ENCODE measurements at places on chromosomes 4 and X.

DNA sequence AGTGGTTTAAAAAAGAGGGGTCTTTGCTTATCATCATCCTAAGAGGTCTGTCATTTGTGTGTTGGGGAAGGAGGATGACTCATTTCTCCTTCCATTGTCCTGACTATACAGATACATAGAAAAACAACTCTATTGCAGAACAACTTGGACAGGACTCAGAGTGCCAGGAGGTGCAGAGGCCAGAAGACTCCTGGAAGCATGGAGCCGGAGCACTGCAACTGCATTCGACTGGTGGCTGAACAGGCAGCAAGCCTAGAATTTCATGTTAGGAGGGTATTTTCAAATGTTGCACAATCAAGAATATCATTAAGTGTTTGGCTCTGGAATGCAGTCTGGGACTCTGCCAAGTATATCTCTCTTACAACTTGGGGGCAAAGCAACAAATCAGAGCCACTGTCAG, 35.0 kb upstream of the MAML3 start:
- DNase-seq = peak; percentile 96

DNA sequence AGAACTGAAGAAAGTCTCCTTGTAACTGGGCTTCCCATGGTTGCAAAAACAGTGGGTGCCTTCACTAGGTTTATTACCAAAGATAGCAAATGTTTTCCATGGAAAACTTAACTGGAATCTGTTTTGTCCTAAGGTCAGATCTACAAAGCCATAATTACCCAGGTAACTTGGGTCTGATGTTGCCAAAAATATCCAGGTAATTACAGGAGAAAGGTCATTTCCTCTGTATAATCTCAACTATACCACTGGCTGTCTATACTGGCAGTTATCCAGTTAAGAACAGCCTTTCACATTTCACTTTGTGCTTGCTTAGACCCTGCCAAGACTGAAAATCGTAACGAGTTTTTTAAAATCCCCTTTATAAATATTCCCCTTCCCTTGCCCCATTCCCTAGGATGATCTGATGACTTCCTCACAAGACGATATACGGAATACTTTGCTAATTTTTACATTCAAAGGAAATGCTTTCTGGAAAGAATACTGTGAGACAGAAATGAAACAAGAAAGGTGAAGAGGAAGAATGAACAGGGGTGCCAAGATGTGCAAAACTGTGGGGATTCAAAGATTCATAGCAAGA, 105.5 kb downstream of the MAML3 start:
- no peak for DNase-seq

DNA sequence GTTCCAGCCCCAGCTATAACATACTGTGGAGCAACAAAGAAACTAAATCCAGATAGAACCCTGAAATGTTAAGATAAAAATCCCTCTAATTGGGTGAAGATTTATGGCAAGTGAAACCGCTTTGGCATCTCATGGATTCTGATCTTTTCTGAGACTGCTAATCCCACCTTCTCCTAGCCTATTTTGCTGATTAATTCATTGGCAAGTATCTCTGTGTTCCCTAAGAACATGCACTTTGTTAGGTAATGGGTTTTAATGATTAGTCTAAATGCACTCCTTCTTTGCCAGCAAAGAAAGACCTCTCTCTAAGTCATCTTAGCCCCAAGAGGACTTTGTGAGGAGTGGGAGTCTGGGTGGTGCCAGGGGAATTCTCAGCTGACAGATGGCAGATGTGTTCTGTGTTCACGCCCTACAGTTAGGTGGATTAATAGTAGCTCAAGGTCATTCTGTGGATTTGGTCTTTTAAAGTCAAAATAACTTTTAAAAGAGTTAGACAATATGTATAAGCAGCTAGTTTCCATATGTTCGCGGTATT, 171.3 kb downstream of the UNC5C start:
- DNase-seq = no peak

DNA sequence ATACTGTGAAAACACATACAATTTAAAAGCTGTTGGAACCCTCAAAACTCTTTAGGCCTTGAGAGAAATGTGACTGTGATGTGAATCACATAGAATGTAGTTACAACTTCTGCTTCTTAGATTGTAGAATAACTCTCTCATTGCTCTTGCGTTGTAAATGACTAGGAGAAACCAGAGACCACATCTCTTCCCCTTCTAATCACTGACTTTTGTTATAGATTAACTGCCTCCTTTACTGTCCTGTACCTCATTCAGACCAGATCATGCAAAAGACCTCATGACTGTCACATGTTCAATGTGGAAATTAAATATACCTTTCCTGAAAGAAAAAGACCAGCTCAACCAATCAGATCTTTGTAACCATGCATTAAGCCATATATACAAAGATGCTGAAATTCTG, 43.2 kb upstream of the NEIL3 start:
- DNase-seq = no peak

DNA sequence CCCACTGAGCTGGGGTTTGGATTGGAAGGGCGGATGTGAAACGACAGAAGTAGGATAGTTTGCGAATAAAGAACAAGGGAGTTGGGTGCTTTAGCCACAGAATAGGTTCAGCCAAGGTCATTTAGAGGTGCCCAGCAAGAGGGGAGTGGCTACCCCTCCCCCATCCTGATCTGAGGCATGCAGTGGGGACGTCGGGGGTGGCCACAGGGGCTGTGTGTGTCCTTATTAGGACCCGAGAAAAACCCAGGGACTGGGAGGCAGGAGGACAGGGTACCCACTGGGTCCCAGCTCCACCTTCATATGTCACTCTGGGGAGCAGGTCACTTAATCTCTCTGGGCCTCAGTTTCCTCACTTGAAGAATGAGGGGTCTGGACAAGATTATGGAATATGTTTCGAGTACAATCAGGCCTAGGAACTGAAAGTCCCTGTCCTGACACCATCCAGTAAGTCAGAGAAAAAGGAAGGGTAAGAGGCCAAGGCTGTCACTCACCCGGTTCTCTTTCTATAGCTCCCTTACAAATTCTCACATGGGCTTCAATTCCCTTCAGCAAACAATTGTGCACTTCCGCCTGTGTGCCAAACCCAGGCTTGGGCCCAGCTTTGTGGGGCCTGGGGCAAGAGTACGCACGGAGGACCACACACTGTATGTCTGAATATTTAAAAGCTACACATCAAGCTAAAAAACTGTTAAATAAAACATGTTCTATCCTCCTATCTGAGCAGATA, 4.2 kb upstream of the NYX start:
- peak; percentile 33 for DNase-seq

GRCh38 chr4:121353213-121353612, 27.6 kb downstream of the QRFPR start:
- DNase-seq = no peak

- peak; percentile 29 for DNase-seq
Measured at GRCh38 chrX:115584696-115585095, 23.7 kb downstream of the PLS3 start.

DNA sequence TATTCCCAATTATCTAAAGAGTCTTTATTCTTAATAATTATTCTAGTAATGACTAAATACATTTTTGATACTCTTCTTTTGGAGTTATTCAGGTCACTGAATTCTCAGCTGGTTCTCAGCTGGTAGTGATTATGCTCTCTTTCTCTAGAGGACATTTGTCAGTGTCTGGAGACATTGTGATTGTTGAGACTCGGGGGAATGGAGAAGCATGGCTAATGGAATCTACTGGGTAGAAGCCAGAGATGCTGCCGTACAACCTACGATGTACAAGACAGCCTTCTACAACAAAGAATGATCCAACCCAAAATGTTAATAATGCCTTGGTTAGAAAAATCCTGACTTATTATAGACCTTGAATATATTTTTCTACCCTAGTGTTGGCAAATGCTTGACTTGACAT, 149.2 kb upstream of the ANKRD50 start:
- DNase-seq = no peak

- peak; percentile 36 for DNase-seq
Measured at GRCh38 chrX:108735679-108736508, 469 bp downstream of the IRS4 start.

- no peak for DNase-seq
Measured at GRCh38 chrX:140099221-140099620, 133.9 kb upstream of the CXorf66 start.

- peak; percentile 62 for DNase-seq
Measured at GRCh38 chrX:15973946-15974345, 119.3 kb upstream of the AP1S2 start.

- no peak for DNase-seq
Measured at GRCh38 chrX:118717678-118718391, 9.6 kb upstream of the IL13RA1 start.

DNA sequence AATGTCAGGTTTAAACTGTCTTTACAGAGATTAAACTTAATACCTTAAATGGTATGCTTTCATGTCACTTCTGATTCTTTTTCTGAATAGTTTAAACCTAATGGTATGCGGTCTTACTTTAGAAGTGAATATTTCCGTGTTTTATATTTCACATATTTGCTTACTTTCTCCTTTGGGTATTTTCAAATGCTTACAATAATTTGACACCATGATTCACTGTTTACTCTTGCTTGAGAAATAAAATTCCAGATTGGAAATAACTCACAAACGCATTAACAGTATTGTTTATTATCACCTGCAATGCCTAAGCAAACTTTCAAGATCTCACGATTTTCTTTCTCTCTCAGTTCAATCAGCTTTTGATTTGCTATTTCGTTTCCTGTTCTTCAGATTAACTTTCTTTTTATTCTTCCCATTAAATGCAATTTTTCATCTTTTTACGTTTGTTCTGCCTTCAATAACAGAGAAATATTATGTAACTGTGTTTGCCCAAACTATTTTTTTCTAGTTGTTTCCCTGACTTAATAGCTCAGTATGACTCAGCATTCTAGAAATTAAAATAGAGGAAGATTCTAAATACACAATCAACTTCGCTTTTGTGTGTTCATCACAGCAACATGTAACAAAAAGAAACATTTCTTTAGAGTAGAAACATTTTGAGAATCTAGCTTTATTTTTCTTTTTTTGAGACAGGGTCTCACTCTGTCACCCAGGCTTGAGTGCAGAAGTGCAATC, 955.5 kb upstream of the PRKX start:
- DNase-seq = no peak

GRCh38 chr4:146132445-146132844, 43.1 kb upstream of the LSM6 start:
- no peak for DNase-seq

DNA sequence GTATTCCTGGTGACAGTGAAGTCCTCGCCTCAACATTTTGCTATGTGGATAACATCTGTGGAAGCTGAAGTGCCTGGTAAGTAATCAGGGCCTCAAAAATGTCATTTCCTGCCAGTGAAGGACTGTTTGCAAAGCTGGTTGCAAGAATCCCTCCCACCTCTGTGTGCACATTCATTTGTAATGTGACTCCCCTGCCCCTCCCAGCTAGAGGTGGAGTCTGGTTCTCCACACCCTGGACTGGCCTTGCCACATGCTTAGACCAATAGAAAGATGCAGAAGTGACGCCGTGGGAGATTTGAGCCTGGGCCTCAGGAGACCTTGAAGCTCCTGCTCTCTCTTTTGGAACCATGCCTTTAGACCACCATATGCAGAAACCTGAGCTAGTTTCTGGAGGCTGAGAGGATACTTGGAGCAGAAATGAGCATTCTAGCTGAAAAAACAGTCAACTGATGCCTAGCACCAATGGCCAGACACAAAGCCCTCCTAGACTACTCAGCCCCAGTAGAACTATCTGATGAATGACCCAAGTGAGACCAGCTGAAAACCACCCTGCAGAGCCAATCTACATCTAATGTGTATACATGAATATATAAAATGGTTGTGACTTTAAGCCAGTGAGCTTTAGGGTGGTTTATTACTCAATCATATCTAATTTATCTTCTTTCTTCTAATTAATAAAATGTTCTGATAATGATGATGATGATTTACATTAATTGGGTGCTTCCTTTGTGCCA, 47.8 kb upstream of the CRMP1 start:
- DNase-seq = peak; percentile 46

GRCh38 chr4:89008166-89008565, 48.8 kb downstream of the FAM13A start:
- DNase-seq = no peak

- no peak for DNase-seq
Measured at GRCh38 chrX:14022019-14022418, 7.7 kb downstream of the GEMIN8 start.

GRCh38 chrX:105126201-105126600, 94.3 kb downstream of the TEX13A start:
- DNase-seq = no peak

GRCh38 chrX:39161611-39162255, 360.5 kb downstream of the MID1IP1 start:
- no peak for DNase-seq

DNA sequence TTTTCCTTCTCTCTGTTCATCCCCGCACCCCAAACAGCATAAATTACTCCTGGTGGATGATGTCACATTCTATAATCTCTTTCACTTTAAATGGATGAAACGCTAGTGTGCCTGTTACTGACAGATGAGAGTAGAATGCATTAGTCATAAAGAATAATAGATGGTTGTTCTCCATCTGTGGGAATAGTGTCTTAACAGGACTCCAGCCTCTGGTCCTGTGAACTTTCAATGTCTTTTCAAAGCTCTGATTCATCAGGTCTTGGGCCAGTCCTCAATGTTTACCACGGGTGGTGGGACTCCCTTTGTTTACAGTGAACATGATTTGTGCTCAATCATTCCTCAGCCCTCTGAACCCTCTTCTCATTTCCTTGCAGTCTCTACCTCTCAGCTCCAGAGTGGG, 182.6 kb downstream of the GABRB1 start:
- no peak for DNase-seq

DNA sequence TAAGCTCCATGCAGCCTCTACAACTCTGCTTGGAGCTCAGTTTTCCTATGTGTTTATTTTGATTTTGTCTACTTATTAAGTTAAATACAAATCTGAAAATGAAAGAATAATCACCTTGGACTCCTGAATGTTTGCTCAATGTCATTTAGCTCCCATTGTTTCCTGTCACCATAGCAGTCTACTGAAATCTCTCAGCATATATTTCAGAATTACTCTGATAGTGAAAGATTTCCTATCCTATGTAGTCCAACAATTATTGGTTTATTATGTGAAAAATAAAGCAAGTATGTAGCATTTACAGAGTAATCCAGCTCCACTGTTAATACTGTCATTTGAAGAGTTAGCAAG, 168.4 kb downstream of the CBR4 start:
- no peak for DNase-seq

- DNase-seq = no peak
Measured at GRCh38 chr4:14596028-14596427, 406.3 kb upstream of the CPEB2 start.

DNA sequence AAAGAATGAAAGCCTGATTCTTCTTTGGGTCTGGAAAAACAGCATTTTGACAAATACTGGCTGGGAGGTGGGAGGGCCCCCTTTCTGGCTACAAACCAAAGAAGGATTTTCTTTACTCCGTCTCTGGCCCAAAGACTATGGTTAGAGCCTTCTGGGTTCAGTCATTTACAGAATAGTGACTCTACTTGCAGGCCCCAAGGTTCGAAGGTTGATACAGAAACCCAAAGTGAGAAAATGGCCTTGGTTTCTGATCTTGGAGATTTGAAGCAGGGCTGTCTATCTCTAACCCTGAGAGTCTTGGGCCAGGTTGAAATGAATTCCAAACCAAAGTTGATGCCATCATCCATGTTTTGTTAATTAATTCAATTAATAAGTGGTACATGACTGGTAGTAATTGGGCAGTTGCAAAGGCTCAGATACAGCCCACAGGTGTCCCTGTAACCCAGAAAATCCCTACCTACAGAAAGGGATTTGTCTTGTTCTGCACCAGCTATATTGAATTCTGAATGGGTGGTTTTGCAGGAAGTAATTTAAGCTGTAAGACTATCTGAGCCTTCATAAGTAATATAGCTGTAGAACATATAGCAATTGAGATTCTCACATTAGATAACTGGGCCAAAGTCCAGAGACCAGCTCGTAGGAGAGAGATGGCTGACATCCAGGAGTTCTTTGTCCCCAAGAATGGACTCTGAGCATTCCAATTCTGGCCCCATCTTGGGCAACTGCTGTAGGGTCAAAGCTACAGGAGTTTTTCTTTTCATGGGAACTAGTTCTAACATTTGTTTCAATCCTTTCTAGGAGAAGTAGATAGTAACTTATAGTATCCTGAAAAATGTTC, 34.5 kb downstream of the CHRNA9 start:
- DNase-seq = no peak

Measured in cardiac muscle cell (in vitro differentiated cells and primary cell).